DMS153 (cell line): ENCODE measurements at places on chromosomes 12 and 14.

- DNase-seq = peak; percentile 34
These were observed 25.4 kb downstream of the SVOP start for GRCh38 chr12:108995370-108995992.

DNA sequence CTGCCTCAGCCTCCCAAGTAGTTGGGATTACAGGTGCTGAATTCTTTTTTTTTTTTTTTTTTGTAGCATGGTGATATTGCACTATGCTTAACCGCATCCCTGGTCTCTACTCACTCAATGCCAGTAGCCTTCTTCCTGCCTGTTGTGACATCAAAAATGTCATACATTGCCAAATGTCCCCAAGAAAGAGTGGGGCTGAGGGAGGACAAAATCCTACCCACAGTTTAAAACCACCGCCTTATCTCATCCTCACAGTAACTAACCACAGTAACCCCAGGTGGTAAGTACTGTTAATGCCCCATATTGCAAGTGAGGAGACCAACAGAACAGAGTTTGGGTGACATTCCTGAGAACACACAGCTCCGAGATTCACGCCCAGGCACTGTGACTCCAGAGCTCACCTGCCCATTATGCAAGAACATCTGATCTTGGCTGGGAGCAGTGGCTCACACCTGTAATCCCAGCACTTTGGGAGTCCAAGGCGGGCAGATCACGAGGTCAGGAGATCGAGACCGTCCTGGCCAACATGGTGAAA lies 19.6 kb downstream of the MORN3 start:
- no peak for DNase-seq

- no peak for DNase-seq
These were observed 291.1 kb upstream of the TBX3 start for GRCh38 chr12:114974826-114975639.

DNA sequence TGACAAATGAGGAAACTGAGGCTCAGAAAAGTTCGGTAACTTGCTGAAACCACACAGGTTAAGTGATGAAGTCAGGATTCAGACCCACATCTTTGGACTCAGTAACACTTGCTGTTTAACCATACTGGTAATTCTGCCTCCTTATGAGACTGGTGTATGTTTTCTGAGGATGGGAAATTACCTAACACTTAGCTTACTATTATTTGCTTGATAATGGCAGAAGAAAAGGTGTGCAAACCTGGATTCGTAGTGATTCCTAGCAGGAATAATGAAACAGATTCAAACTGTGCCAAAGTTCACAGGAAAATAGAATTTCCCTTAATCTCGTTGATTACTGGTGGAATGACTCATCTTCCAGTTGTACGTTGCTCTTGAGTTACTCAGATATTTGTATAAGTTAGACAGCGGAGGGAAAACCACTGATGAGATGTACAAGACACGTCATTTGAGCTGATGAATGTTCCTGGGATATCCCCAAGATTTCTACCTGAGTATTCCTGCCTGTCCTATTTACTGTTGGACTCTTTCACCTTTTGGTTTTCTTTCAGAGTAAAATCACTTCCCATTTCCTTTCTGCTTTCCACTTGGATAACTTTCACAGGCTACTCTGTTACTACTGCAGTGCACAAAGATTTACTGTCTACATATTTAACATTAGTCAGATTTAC lies 37.5 kb downstream of the PRORP start:
- no peak for DNase-seq

DNA sequence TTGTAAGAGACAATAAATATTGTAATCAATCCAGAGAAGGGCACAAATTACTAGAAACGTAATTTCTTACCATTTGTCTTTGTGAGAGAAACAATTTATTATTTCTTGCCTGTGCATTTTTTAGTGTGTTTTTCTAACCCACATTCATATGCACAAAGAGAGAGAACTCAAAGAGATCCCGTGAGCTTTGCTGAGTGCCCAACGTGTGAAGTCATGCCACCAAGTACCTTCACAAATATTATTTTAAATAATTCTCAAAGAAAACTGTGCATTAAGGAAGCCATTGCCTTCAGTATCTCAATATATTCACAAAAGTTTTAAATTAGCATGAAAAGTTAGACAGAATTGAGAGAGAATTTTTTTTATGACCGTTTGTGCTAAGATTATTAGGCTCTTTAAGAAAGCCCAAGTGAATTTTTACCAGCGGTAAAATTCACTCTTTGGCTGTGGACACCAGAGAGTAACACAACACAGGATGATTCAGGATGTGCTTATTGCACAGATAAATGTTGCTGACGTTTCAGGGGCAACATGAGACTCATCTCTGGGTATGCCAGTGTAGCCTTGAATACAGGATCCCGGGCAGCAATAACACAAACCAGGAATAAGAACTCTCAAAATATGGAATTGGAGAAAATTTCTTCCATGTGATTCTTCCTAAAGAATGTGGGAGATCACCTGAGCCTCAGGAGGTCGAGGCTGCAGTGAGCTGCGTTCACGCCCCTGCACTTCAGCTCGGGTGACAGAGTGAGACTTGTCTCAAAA lies 2.9 kb downstream of the ARHGDIB start:
- no peak for DNase-seq

GRCh38 chr14:38107216-38107631 lies 100.5 kb upstream of the SSTR1 start:
- DNase-seq = no peak

GRCh38 chr12:132423251-132423819 lies 66.6 kb upstream of the FBRSL1 start:
- DNase-seq = no peak

DNA sequence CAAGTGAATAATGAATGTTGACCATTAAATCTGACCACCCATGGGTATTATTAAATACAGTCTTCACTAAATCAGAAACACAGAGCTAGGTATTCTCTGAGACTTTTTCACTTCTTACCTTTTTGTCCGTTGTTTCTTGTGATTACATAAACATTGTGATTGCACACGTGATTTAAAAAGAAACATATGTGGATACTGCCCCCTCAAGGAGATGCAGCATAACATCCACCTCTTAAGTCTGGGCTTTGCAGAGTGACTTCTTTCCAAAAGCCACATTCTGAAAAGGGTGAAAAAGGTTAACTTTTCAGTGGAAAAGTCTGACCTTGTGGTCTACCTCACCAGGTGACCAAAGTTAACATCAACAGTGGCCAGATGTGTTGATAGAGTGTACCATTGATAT lies 185.5 kb upstream of the FAR2 start:
- no peak for DNase-seq

DNA sequence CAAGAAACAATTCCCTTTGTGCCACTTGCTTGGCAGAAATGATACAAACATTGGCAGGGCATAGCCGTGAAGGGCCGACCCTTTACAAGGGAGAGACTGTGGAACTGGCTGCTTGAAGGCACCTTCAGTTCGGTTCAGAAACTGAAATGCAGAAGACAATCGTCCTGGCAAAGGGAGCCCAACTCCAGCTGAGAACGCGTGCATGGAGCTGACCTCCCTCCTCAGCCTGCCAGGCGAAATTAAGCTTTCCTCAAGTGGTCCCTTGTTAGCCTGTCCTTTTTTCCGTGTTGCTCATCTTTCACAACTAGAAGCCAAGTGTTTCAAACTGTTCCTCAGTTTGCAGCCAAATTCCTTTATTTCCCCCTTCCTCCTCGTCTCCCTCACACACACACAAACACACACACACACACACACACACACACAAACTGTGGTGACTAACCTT lies 8.1 kb downstream of the LGR5 start:
- DNase-seq = no peak

DNA sequence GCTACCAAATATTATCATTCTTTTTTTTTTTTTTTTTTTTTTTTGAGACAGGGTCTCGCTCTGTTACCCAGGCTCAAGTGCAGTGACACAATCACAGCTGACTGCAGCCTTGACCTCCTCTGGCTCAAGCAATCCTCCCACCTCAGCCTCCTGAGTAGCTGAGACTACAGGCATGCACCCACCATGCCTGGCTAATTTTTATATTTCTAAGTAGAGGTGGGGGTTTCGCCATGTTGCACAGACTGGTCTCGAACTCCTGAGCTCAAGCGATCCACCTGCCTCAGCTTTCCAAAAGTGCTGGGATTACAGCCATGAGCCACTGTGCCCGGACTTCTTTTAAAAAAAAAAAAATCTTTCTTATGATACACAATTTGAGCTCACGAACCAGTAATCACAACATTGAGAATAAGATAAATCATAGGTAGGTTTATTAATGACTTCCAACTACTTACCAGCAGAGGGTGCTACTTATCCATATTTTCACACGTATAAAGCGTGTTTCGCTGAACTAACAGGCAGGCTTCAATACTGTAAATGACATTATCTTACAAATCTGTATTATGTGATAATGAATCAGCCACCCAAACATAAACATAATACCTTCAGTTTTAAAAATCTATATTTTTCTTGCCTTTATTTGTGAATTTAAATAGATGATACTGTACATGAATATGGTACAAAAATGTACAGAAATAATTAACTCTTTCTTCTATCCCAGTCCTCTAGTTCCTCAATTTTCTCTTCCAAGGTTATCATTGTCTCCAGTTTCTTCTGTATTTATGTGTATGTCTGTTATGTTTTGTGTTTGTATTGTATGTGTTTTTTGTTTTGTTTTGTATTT lies 42.5 kb upstream of the BCAT1 start:
- DNase-seq = peak; percentile 2

GRCh38 chr12:67681105-67681778 lies 32.7 kb downstream of the DYRK2 start:
- DNase-seq = no peak

DNA sequence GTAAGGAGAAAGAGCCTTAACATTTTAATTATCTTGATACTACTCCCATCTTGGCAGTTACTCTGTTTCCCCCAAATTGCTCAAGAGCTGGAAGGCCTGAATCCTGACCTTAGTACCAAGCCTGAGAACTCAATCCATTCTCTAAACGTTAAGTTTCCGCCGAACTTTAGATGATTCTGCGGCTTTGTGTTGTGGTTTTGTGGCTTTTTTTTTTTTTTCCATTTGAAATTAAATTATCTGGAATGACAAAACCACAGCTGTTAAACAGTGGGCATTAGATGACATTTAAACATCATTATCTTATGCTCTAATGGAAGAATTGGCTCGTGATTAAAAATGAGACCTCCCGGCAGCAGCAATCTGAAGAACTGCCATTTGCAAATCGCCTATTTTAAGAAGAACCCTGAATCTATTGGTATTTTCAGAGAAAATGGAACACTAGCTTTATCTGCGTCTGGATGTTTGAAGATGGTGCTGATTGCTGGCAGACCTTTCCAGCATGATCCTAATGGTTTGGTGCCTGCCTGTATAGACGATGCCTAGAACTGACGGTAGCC lies 38.4 kb downstream of the TMEM132C start:
- no peak for DNase-seq

DNA sequence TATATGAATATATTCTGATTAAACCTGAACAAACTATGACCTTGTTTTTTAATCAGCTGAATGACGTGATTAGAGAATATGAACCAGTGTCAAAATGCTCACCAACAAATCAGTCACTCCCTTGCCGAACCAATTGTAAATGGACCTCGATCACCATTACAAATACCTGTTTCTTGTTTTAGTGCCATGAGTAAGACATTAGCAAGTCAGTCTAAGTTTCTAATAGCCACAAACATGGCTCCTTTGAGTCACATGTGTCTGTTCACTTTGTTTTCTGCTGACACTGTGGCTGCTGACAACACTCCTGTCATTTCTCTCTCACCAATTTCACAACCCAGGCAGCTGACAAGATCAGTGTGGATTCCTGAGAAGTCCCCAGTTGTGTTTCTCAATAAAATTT lies 286.2 kb upstream of the MDGA2 start:
- DNase-seq = no peak
